ENCODE measurements at places on chromosomes 3 and 15. TPM values are rescaled to one million over a fixed set of nuclear protein-coding genes. Genes with fewer than 3 reads are reported as not detected.

MYO5C gene
- 0.64 TPM for total RNA-seq

SNTN gene
- not detected for total RNA-seq

XXYLT1 gene
- total RNA-seq: 16.1 TPM

HOMER2 gene
- total RNA-seq: 73.3 TPM

CDCP1 gene
- total RNA-seq: 7.4 TPM

ECT2 gene
- 39.5 TPM for total RNA-seq

Measured in activated T-helper 2 cell treated with anti-CD3 and anti-CD28 coated beads, Interferon-gamma antibody, Interleukin-2, Interleukin-4, amounts not matched to agents 10 μg/mL and 5 μg/mL and 100 μg/mL, durations not matched to agents 14 hours and 24 hours and 36 hours (primary cell).